ENCODE measurements at places on chromosomes 13 and 19.

DNA sequence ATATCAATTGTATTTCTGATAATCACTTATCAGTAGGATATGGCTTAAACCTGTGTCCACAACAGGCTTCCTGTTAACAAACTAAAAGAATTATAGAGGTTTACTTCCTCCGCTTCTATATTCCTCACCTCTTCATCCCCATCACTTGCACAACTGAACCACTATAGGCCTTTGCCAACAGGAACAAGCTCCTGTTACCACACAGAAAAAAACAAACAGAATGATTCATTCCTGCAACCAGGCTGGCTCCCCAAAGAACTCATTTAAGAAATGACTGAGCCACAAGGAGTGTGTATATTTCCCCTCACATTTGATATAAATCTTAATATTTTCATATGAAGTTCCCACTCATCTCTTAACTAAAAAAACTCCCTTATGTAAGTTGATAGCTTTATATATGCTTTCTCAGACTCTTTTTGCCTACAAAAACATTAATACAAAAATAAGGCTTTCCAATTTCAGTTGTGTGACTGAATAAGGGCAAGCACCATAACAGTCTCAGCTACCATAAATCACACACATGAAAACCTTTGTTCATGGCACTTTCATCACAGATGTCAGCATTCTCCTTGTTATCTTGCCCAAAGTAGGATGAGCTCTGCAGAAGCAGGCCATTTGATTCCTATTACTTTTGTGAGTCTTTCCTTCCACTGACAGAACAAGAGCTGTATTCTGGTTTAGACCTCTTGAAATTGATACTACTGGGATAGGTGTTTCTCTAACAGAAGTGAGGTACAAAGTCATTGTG, 366.8 kb downstream of the SLITRK1 start:
- no peak for DNase-seq

DNA sequence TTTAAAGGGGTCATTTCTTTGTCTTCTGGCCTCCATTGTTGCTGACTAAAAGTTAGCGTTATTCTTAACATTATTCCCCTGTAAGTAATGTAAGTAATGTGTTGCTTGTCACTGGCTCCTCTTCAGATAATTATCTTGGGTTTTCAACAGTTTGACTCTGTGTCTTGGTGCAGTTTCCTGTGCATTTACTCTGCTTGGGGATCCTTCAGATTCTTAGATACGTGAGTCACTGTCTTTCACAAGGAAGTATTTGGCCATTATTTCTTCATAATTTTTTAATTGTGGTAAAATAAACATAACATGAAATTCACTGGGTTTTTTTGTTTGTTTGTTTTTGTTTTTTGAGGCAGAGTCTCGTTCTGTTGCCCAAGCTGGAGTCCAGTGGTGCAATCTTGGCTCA, 13.5 kb upstream of the OR7D2 start:
- no peak for DNase-seq

DNA sequence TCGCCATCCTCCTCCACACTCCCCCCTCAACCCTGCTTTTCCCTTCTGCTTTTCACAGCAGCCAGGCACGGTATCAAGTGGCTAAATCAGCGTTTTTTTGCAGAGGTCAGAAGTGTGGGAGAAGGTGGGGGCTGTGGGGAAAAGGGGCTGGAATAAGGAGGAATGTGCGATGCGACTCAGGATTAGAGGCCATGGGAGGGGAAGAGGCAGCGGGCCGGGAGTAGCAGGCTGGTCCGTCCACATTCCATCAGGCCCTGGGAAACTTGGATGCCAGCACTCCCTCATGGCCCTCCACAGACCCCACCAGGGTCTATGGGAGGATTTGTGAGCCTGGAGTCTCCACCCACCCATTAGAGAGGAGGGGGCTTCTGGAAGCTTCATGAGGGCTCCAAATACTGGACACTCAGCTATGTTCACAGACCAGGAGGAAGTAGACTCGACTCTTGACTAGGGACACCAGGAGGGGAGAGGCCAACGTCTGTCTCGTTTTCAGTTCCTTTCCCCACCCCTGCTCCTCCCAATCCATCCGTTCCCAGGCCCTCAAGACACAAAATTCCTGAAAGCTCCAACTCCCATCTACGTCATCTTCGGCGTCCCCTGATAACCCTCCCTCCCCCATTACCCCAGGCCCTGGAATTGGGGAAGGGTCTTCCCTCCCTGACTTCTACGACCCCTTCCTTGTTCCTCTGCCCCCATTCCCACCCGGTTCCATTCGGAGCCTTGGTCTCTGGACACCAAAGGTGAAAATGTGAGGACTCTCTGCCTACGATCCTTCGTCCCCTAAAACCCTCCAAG, 3.3 kb upstream of the KCNC3 start:
- DNase-seq = no peak

GRCh38 chr19:51368366-51369282, at the start of gene CLDND2:
Gene CLDND2, minus strand, starts transcription at chr19:51369003. Its CDS starts 426 bp downstream, at chr19:51368577.
- no peak for DNase-seq

- no peak for DNase-seq
Observed at GRCh38 chr13:26370553-26370952, 116.6 kb downstream of the CDK8 start.

DNA sequence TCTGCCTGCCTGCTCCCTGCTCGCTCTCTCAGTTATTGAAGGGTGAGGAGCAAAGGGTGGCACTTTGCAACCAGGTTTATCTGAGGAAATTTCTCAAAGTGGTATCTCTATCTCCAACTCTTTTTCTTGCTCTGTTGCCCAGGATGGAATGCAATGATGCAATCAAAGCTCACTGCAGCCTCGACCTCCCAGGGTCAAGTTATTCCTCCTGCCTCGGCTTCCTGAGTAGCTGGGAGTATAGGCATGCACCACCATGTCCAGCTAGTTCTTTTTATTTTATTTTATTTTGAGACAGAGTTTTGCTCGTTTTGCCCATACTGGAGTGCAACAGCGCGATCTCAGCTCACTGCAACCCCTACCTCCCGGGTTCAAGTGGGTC, 4.9 kb downstream of the ACTMAP start:
- no peak for DNase-seq

- DNase-seq = no peak
Observed at GRCh38 chr19:35565016-35565856, 1.8 kb upstream of the ATP4A start.

- DNase-seq = peak; percentile 28
Observed at GRCh38 chr19:4369109-4369887, 25.9 kb downstream of the MPND start.

DNA sequence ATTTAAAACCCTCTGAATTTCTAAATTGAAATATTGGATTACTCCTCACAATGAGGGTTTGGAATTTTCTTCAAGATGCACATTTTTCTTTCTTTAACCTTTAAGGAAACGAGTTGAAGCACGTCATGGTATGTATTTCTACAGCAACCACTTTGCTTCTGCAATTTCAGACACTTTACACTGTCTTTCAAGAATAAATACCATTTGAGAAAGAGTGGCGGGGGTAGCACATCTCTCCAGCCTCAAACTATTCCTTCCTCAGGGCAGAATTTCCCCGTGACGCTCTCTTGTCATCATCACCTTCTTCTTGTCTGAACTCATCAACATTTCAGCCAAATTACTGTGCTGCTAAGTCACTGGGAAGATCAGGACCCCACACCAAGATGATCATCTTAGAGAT, 1073.4 kb downstream of the EFNB2 start:
- DNase-seq = no peak

DNA sequence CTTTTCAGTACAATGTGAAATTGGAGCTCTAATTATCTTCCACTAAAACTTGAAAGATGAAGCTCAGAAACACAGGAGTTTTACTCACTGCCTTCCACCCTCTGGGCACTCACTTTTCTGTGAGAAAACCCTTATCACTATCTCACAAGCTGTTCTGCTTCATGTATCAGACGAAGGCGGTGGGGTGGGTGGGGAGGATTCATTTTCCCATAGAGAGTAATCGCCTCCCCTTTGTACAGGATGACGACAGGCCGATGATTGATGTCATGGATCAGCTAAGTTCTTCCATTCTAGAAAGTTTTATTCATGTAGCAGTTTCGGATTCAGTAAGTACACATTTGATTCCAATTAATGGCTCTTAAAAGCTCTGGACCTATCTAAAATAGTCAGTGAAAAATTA, 139.9 kb downstream of the ZAR1L start:
- DNase-seq = no peak

- DNase-seq = no peak
Observed at GRCh38 chr19:4279530-4280422, 710 bp downstream of the SHD start.

DNA sequence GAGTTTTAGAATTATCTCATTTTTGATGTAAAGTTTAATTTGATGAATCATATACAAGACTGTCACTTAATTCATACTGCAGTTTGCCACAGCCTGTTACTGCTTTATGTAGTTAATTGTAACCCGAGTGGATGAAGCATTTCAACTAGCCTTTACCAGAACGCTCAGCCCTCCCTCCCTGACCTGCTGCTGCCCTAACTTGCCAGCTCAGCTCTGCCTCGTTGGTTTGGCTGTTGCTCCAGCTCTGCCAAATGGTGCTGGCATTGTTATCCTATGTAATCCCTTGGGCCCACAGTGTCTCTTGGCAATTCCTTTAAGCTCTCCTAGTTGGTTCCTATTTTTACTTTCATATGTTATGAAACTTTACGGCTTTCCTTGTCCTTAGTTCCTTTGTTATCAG, 113.3 kb downstream of the LMO7 start:
- DNase-seq = no peak

DNA sequence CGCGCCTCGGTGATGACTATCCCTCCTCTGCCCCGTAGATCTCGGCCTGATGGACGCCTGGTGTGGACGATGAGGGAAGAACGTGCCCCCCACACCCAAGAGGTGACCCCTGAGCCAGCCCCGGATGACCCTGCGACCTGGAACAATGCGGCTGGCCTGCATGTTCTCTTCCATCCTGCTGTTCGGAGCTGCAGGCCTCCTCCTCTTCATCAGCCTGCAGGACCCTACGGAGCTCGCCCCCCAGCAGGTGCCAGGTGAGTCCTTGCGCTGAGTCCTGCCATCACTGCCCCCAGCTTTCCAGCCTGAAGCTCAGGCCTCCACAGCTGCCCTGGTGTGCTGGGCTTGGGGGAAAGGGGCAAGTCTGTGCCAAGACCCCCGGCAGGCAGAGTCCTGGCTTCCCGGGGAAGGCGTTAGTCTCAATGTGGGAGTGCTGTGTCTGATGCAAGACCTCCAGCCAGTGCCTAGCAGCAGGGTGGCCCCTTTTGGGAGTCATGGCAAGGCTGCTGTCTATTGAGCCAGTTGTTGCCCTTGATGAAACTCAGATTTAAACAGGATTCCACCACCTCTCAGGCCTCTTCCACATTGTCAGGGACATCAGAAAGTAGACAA, 67.5 kb downstream of the CHST8 start:
- DNase-seq = no peak

DNA sequence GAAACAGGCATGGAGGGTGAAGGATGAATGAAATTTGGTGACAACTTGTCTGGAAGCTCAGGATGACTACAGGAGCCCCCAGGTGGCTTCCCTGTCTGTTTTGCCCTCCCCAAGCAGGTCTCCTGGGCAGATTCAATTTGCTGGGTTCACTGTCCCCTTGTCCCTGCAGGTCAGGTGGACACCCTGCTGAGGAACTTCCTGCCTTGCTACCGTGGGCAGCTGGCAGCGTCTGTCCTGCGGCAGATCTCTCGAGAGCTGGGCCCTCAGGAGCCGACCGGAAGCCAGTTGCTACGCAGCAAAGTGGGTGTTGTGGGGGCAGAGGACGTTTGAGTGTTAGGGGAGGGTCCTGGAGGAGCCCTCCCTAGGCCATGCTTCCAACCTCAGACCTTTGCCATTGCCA, 19.1 kb downstream of the PGLS start:
- DNase-seq = no peak

GRCh38 chr19:39502640-39503417, 4.1 kb downstream of the DLL3 start:
- DNase-seq = peak; percentile 56

DNA sequence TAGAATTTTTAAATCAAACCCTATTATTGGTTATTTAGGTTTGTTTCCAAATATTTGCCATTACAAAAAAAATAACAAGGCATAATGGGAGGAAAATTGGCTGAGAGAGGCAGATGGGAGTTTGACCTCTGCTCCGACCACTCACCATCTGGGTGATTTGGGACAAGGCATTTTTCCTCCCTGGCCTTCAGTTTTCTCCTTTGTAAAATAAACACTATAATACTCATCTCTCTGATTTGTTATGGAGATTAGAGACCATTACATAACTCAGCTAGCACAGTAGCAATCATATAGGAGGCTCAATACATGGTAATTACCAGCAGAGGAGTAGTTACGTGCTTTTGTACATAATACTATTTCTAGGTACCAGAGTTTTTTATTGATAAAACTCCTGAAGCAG, 70.2 kb upstream of the STK24 start:
- DNase-seq = no peak

- DNase-seq = no peak
Observed at GRCh38 chr13:114074671-114075315, 57.6 kb downstream of the RASA3 start.

DNA sequence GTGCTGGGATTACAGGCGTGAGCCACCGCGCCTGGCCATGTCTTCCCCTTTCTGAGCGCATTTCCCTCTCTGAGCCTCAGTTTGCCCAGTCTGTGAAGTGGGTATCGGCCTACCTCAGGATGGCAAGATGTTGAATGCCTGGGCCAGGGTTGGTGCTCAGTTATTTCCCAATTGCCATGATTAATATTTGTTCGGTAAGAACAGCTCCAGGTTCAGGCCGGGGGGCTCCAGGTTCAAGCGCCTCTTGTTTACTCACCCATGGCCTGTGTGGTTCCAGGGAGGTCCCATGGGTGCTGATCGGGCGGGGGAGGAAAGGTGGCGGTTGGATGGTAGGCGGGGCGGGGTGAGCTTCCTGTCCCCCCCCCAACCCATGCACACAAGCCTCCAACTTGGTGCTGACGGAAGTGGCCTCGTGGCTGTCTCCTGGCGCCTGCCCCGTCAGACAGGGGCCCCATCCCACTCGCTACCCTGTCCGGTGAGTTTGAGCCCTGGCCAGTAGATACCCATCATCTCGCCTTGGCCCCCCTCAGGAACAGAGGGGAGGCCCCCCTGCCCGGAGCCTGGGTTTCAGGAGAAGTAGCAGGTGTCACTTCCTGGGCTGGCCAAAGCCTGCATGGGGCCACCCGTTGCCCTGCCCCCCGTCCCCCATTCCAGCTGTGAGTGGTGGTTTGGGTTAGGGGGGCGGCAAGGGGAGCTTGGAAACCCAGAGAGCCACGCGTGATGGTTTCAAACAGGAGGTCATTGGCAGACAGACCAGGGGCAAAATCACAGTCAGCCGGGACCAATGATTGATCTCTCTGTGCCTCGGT, at the start of gene FCHO1:
Gene FCHO1, plus strand, starts transcription at position 375 of the 809 bp plus-strand sequence. CDS start 3,688 bp downstream, outside the sequence.
- peak; percentile 84 for DNase-seq

DNA sequence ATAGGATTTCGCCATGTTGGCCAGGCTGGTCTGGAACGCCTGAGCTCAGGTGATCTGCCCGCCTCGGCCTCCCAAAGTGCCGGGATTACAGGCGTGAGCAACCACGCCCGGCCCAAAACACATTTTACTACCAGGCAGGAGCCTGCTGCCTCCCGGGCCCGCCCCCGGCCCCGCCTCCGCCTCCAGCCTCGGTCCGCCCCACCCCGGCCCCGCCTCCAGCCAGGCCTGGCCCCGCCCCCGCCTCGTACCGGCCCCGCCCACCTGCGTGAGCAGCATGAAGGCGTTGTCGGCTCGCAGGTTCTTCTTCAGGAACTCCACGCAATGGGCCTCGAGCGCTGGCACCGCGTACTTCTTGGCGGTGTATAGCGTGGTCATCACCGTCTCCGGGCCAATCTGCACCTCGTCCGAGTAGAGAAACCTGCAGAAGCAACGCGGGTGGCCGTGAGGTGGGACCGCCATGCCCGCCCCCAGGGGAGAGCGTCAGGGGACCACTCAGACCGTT, 22.7 kb downstream of the BTBD2 start:
- DNase-seq = no peak

Measured in stimulated activated CD8-positive, alpha-beta memory T cell treated with anti-CD3 and anti-CD28 coated beads, Interleukin-12 subunit alpha, Interleukin-12 subunit beta, amount 100 ng/mL, for 1 hour (primary cell).